Activated gamma-delta T cell treated with Interleukin-2 at 50 U/mL for 16 hours (primary cell): ENCODE measurements at places on chromosomes 5 and 9.

DNA sequence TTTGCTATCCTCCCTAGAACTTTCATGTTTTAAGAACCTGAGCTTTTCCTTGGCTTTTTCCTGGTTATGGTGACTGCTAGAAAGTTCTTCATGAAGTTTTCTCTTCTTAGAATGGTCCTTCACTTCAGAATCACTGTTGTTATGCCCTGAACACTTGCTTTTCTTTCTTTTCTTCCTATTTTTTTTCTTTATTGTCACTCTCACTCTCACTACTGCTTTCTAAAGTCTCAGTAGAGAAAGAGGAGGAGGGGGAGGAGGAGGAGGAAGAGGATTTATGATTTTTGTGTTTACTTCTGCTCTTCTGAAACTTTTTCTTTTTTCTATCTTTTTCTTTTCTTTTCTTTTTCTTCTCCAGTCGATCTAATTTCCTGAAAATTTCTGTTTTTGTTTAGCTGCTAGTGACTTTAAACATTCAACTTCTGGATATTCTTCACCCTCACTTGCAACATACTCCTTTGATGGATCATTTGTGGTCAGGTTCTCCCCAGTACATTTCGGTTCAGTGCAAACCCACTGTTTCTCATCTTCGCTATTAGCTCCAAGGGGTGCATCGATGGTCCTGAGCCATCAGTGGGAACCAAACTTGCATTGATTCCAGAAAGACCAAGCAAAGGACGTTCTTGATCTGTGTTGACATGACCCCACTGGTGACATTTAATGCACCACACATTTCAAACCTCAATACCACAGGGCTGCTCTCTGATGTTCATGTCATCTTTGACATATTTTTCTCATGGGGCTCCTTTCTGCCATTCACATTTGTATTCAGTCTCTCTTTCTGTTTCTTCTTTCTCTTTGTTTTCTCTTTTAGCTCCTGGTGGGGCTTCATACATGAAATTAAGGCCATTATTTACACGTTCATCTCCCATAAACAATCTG lies 81.6 kb upstream of the HAND1 start:
- no peak for DNase-seq

- DNase-seq = no peak
Measured at GRCh38 chr5:142433526-142434321, 108.9 kb upstream of the SPRY4 start.

DNA sequence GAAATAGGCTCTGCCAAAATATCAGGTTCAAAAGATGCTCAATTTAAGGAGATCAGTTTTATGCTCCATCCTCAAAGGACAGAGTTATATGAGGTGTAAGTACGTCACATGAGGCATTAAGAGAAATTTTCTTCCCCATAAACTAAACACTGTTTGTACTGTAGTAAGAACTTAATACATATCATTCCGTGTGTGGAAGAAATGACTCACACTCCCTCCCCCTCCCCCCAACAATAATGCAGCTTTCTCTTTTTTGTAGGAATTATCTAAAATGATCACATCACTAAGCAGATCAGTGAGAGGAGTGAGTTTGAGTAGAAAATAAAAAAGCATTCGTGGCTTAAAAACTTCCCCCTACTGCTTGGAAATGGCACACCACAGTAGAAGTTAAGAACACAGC lies 2.2 kb downstream of the CDH12 start:
- DNase-seq = no peak

- DNase-seq = no peak
Measured at GRCh38 chr9:34579104-34579807, 10.3 kb downstream of the CNTFR start.

DNA sequence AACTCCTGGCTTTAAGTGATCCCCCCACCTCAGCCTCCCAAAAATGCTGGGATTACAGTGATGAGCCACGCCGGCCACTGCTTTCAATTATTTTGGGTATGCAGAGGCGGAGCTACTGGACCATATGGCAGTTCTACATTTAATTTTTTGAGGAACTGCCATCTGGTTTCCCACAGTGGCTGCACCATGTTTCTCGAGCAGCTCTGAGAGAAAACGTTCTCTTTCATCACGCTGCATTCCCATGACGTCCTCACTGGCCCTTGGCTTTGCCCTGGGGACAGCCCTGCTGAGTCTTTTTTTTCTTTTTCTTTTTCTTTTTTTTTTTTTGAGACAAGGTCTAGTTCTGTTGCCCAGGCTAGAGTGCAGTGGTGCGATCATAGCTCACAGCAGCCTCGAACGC lies 35.5 kb upstream of the GRHPR start:
- DNase-seq = no peak

GRCh38 chr9:111131211-111131610 lies 92.9 kb upstream of the LPAR1 start:
- no peak for DNase-seq

DNA sequence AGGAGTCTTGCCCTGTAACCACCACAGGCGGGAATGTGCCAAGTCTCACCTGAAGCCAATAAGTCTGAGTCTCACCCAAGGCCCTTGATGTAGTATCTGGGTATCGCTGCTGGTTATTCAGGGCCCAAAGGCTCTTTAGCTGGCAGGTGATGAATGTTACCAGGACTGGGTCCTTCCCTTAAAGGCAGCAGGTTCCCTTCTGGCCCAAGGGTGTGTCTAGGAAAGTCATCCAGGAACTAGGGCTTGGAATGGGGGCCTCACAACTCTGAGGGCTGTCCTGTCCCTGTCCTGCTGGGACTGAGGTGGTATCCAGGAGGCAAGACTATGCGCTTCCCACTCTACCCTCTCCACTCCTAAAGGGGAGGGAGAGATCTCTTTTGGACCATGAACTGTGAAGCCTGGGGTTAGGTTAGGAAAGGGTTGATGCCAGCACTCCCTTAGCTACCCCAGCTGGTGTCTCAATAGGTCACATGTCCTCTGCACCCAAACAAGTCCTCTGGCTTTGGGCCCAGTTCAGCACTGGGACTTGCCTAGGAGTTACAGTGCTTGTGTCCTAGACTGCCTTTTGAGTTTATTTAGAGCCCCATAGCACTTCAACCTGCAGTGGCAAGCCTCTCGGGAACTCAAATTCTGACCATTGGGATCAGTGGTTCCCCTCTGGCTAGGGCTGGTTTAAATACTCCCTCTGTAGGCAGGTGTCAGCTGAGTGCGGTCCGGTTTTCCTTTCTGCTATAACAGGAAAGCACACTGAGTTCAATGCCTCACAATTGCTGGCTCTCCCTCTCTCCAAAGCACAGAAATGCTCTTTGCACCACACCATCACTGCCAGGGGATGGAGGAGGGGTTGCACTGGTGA lies 22.5 kb upstream of the RANBP3L start:
- no peak for DNase-seq

DNA sequence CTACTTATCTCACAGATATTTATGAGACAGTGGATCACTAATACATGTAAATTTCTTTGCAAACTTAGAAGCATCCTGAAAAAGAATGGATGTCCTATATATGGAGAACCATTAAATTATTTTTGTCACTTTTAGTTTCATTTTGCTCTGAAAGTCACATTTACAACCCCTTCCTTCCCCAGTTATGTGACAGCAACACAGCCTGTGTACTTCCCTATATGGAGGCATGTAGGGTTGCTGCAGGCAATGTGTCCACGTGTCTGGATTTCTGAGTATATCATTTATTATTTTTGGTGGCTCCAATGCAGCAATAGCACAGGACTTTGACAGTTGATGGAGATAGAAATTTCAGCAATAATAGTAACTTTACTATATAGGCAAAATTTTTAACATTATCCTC lies 156.4 kb downstream of the ST8SIA4 start:
- no peak for DNase-seq

GRCh38 chr9:107367727-107368502 lies 84.8 kb downstream of the RAD23B start:
- no peak for DNase-seq

- DNase-seq = peak; percentile 92
Measured at GRCh38 chr9:127785023-127785932, 556 bp upstream of the CDK9 start.

DNA sequence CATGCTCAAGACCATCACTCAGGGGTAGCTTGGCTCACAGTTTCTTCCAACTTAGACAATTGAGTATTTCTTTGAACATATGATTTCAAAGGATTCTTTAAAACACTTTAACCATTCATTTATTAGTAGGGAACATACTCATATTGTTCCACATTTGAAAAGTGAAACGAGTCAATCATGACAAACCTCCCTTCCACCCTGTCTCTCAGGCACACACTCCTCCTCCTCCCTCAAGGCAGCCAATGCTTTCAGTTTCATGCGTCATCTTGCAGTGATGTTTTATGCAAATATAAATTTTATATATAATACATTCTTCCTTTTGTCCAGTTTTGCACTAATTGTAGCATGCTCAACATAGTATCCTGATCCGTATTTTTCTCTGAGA lies 126.0 kb upstream of the BOD1 start:
- DNase-seq = no peak

DNA sequence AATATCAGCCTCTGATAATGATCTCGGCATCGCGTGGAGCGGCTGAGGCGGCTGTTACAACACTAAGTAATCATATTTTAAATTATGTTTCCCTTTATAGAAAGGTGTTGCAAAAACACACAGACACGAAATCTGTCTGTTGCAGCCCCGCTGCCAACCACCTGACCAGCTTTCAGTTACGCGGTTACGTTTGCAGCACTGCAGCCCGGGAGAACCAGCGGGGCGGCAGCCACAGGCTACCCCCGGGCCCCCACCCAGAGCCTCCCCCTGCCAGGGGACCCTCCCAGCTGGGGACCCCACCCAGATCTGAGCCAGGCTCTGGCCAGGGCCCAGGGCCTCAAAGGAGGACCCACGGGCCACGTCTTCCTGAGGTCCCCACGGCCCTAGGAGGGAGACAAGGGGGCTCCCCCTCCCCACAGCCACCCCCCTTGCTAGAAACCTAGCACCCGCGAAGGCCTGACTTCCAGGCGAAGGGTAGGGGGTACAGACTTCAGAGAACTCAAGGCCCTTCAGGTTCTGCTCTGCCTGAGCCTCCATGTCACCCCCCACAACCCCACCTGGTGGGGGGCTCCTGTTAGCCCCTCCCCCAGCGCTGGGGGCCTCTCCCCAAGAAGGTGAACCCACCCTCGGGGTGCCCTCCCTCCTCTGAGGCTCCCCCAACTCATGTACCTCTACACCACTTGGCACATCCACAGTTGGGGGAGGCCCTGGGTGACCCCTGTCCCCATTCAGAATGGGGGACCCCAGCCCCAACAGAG lies 6.0 kb downstream of the NACC2 start:
- no peak for DNase-seq

GRCh38 chr9:71690689-71691435 lies 77.5 kb downstream of the CEMIP2 start:
- DNase-seq = no peak

DNA sequence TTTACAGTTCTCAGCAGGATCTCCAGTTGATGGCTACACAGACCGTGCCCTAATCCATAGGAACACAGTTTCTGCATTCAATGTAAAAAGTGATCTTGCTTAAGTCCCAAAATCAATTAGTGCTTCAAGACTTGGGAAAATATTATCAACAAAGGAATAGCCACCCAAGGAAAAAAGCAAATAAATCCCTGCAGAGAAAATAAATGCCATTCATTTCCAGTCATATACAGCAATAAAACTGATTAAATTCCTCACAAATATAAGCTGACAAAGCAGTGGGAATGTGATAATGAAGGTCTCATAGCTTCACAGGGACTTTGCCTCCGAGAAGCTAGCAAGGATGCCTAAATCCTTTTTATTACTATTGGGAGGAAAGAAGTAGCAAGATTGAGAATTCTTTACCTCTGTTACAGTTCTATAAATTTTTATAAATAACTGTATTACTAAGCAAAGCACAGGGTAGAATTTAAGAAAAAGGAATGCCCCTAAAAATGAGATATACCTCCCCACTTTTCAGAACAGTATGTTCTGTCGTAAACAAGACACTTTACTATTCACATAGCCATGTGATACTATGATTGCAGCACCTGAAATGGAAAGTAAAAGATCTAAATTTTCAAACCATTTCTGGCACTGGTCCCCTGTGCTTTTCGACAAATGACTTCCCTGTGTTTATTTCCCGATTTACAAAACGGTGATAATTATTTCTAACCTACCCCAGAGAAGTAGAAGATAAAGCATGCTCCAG lies 59.8 kb downstream of the ARSB start:
- DNase-seq = no peak

- DNase-seq = no peak
Measured at GRCh38 chr5:173327084-173327947, 898 bp downstream of the STC2 start.

- DNase-seq = no peak
Measured at GRCh38 chr5:174688441-174689354, 35.7 kb upstream of the MSX2 start.

DNA sequence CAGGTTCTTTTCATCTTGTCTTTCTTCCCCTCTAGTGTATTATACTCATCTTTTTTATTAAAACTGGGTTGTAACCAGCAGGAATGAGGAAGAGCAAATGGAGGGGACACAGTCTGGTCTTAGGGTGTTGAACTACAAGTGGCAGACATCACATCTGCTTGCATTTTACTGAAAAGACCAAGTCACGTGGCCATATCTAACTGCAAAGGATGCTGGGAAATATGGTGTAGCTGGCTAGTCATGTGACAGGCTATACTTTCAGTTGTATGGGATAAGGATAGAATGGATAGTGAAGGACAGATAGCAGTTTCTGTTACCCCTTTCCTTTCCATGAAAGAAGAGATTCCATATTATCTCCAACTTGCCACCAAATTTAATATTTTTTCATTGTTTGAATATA lies 13.0 kb upstream of the FGD3 start:
- DNase-seq = no peak

DNA sequence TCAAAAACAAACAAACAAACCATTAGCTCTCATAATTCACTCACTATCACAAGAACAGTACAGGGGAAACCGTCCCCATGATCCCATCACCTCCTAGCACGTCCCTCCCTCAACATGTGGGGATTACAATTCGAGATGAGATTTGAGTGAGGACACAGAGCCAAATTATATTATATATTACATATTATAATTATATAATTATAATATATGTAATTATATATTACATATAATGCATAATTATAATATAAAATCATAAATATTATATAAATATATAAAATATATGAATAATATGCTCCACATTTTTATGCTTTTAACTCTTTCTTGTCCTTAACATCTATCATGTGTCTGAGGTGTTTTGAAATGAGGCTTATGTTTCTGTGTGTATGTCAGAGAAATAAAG lies 3.4 kb upstream of the C9 start:
- DNase-seq = no peak

- DNase-seq = no peak
Measured at GRCh38 chr9:138016406-138017187, 139.0 kb downstream of the CACNA1B start.

GRCh38 chr9:92774274-92774673 lies 9.6 kb upstream of the BICD2 start:
- no peak for DNase-seq
